ENCODE measurements at places on chromosomes 4 and X. TPM values are rescaled to one million over a fixed set of nuclear protein-coding genes. Genes with fewer than 3 reads are reported as not detected.

TRIM60 gene
- total RNA-seq, result not detected

HTN3 gene
- not detected for total RNA-seq

DGKK gene
- total RNA-seq, result not detected

AGA gene
- total RNA-seq, result 8.8 TPM

NAT8L gene
- total RNA-seq, result 1.1 TPM

RS1 gene
- total RNA-seq, result not detected

MND1 gene
- 0.62 TPM for total RNA-seq

ZNF182 gene
- total RNA-seq, result 3.5 TPM

FGG gene
- not detected for total RNA-seq

GRCh38 chr4:155487210-155487609 lies 110.4 kb upstream of the MAP9 start:
- DNase-seq, result no peak

GRCh38 chr4:129393976-129394375 lies 298.0 kb downstream of the C4orf33 start:
- no peak for DNase-seq

DNA sequence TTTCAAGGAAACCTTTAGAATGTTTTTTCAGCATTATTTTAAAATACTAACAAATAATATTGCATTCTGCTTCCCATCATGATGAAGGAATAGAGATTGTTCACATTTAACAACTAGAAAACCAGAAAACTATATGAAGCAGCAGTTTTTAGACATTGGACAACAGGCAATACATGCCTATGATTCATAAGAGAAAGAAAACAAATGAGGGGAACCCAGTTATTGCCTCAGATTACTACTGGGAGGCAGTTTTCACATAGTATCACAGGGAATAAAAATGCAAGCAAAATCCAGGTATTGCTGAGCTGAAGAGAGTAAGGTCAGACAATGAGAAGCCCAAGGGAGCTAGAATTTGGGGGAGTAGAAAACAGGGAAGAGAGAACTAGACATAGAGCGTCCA lies 373.6 kb downstream of the MAPK10 start:
- no peak for DNase-seq

- no peak for DNase-seq
Measured at GRCh38 chr4:114146947-114147618, 167.6 kb upstream of the ARSJ start.

DNA sequence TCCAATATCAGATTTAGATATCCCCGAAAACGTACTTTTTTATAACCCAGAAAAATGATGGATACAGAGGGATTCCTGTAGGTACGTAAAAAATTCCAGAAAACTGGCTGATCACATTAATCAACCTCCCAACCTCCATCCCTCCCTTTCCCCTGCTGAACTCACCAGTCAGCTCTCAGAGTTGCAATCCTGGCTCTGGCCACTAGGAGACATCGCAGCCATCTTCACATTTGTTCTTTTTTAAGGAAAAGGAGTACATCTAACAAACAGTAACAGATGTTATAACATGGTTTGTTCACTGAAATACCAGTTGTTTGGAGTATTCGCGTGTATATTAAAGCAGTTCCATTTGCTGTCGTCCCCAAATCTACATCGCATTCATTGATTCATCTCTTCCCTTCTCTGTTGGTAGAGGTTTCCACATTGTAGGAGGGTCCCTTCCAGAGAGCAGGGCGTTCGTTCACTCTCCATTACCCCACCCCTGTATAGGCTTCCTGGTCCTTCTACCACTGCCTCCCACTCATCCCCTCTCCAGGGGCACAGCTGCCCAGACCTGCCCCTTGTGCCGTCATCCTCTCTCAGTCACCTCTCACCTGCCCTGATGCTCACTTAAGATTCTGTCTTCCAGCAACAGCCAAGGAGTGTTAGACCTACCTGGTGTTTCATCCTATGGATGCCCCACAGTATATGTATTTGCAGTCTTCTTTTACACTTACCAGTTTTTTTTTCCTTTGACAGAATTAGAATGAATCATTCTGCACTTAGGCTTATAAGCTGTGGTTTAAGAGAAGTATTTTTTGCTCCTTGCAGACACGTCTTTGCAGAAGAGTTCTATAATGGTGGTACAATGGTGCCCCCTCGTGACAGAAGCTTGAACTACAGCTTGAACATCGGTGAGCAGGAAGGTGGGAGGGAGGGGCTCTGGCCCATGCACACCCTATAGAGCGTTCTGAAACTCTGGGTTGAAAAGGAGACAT lies 36.8 kb upstream of the RAB40AL start:
- DNase-seq, result no peak

DNA sequence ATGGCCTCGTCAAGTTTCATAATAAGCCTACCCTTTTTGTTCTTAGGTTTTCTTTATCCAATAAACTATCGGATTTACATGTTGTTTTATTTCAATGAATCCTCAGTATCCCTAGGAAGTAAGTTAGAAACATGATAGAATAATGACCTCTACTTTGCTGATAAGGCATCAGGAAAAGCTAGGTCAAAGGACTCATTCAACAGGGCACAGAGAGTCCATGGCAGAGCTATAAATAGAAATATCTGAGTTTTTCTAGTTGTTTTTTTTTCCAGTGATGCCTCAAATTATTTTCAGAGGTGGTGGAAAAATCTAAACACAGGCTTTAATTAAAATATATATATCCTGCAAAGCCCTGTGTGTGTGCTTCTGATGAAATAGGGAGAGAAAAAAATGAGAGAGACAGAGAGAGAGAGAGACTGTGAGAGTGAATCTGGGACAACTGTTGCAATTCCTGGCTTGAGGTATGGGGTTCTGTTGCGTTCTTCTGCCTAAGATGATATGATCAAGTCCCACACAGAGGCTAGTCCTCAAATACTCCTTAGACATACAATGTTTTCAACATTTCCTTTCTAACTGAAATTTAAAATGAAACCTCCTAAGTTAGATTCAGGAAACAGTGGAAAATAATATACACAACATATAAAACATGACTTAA lies 139.9 kb downstream of the HDX start:
- DNase-seq, result no peak

DNA sequence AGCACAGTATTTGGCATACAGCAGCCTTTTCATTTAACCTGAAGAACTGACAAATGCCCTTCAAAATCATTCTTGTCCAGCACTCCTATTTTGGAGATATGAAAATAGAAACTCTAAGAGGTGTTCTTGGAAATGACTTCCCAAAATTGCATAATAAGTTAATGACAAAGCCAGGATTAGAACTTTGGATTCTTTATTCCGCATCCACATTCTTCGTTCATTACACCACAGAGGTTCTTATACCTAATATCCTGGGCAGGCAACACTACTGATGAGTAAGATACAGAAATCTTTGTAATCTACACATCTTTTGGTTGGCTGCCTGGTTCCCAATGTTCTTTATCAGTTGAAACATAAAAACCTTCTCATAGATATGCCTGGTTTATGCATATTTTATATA lies 5.9 kb downstream of the COL25A1 start:
- DNase-seq, result no peak

DNA sequence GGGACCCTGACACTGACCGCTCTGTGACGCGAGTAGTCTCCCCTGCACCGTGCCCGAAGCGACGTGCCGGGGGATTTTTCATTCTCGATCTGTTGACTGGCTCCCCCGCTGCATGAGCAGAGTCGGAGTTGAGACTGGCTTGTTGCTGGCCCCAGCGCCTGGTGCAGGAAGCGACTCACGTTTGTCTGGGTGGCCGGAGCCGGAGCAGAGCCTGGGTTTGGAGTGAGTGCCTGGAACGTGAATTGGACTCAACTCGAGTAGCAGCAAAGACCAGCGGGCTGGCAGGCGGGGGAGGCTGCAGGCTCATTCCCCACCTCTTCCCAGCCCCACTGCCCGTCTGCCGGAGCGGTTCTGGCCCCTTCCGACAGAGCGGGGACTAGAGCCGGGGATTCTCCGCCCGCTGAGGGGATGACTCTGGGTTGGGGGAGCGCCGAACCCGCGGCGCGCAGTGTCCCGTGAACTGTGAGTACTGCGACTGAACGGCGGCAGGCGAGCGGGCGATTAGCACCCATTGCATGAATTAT lies 554 bp downstream of the PCDH7 start:
- DNase-seq, result no peak

DNA sequence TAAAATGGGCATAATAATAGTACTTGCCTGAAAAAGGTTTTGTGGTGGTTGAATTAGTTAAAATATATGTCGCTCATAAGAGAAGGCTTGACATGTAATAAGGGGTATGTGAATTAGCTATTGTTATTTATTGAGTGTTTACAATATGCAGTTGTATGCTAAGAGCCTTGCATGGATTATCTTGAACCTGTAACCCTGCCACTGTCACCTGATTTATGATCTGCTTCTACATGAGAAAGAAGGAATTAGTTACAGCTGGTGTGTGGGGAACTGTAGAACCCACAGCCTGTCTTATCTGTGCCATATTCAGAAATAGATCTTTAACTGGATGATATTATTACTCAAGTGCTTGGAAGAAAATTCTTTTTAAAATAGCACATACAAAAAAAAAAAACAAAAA lies 227.7 kb downstream of the LDB2 start:
- DNase-seq, result no peak

DNA sequence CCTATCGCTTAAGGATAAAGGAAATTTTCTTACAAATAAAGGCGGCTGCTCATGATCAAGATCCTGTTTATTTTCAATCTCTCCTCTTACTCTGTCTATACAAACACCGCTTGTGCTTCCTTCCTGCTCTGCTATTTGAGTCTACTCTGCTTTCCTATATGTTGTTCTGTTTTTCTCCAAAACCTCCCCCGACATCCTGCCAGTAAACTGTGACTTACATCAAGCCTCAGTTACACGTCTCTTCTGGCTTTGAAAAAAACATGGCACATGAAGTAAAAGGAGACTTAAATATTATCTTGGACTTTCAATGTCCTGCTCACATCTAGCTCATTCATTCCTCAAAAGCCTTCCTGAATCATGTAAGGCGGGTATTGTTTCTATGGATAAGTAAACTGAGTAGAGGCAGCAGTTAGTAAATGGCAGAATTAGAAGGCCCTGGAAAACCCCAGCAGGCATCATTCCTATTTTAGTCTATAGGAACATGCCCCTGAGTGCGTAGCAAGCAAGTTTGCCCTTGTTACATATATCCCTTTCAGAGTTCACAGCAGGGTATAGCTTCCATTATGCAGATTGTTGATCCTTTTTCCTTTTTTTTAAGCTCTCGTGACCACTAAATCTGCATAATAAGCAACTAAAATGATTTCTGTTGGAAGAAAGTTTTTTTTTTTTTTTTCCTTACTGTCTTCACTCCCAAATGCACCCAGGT lies 280.1 kb downstream of the RAPGEF2 start:
- no peak for DNase-seq

GRCh38 chr4:33518856-33519255 lies 2725.5 kb downstream of the ARAP2 start:
- no peak for DNase-seq

GRCh38 chrX:46184749-46185148 lies 360.5 kb downstream of the ZNF674 start:
- no peak for DNase-seq

DNA sequence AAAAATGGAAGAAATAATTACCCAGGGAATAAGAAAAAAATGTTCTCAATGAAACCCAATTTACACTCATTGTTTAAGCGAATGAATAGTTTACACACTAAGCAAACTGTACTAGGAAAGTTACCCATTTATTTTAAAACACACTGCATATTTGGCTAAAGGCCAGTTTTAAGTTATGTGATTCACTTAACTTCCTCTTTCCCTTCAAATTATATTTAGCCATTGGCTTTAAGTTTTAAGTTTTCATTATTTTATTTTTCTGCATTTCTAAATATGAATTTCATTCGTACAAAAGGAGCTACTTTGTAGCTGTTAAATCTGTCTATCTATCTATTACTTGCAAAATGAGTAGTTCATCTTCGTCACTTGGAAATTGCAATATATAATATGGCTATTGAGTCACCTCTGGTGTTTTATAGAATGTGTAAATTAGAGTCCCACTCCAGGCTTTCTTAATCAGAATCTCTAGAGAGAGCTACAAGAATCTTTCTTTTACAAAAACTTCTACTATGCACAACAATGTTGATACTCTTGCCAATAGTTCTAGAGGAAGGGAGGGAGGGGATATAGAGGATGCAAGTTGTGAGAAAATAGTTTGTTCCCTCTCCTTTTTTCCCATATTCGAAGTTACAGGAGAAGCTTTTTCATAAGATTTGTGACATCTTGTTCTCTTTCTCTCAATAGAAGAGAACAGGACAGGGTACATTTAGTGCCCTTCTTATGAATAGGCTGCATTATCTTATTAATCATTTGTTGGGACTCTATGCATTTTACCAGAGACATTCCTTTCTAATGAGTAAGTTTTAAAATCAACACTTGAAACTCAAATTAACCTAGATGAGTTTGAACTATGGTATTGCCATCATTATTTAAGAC lies 41.8 kb downstream of the SULT1B1 start:
- no peak for DNase-seq

DNA sequence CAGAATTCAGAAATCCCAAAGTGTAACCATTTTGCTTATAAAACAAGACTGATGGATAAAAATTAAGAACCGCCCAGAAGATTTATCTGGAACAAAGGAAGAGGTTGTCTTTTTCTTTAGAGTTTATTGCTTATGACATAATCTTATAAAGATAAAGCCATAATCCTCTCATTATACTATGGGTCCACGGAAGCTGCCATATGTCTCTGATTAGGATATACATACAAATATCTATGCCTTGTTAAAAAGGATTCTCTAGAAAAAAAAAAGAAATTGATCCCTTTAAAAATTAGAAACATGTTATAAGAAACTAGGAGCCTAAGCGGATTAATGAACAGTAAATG lies 70.5 kb downstream of the RELL1 start:
- no peak for DNase-seq

DNA sequence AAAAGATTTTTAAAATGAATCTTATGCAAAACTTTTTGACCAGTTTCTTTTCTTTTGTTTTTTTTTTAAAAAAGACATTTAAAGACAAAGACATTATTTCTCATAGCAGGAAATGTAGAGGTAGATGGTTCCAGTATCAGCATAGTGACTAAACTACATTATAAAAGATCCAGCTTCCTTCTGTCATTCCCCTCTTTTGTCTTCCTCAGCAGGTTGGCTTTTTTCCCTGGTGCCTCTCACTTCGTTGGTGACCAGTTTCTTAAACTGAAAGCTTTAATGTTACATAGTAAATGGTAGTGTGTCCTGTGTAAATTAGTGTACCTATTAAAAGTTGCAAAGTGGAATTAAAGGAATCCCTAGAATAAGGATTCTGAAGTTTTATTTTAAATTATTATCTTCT lies 36.1 kb downstream of the DCK start:
- no peak for DNase-seq

DNA sequence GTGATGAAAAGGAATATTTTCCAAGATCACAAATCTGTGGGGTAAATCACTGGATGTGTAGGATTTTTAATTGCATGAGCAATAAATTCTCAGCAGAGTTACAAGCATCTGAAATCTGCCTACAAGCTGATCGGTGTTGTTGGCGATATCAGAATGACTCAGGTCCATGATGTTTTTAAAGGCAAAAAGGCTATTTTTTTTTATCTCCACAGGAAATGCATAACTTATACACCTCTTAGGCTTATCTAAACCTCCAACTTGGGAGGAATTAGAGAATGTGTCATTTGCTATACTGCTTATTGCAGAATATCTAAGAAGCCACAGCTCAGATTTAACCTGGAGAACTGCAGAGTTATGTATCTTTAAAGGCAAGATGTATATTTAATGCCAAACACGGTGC lies 61.6 kb downstream of the KIT start:
- no peak for DNase-seq

Measured in Right ventricle myocardium inferior (tissue), 1 donor.